ENCODE measurements at places on chromosomes 1 and 21.

GRCh38 chr21:34880401-34880800 is 168.7 kb downstream of the RUNX1 start:
- H3K4me1 ChIP-seq, result peaks cover 11% of the 10 kb centered on the region
- no peak overlapping the region for H3K4me3 ChIP-seq
- DNase-seq, result no peak
- no peak overlapping the region for H3K27ac ChIP-seq
- H3K36me3 ChIP-seq, result peaks cover 6% of the 10 kb centered on the region
- peaks cover 4% of the 10 kb centered on the region for H3K27me3 ChIP-seq

- no peak overlapping the region for H3K4me3 ChIP-seq
- H3K27me3 ChIP-seq, result peaks cover 3% of the 10 kb centered on the region
- H3K4me1 ChIP-seq, result peaks cover 17% of the 10 kb centered on the region
- H3K27ac ChIP-seq, result peak overlapping the region; percentile 49
- peak; percentile 33 for DNase-seq
- H3K36me3 ChIP-seq, result no peaks in the 10 kb centered on the region
Measured at GRCh38 chr1:171654942-171655745, 2.7 kb upstream of the MYOC start.

- no peak overlapping the region for H3K4me3 ChIP-seq
- no peak overlapping the region for H3K27ac ChIP-seq
- no peaks in the 10 kb centered on the region for H3K4me1 ChIP-seq
- no peak for DNase-seq
- H3K27me3 ChIP-seq, result no peaks in the 10 kb centered on the region
Measured at GRCh38 chr1:14539953-14540563, 58.4 kb upstream of the KAZN start.

GRCh38 chr1:31715087-31715872 is 11.5 kb upstream of the COL16A1 start:
- H3K4me1 ChIP-seq, result peaks cover 42% of the 10 kb centered on the region
- H3K4me3 ChIP-seq, result peak overlapping the region; percentile 62
- H3K27ac ChIP-seq, result peak overlapping the region; percentile 99

GRCh38 chr1:173527151-173527826 is 50.2 kb downstream of the PRDX6 start:
- H3K27me3 ChIP-seq, result peaks cover 3% of the 10 kb centered on the region
- DNase-seq, result peak; percentile 31
- H3K27ac ChIP-seq, result no peak overlapping the region
- no peaks in the 10 kb centered on the region for H3K4me1 ChIP-seq
- no peaks in the 10 kb centered on the region for H3K36me3 ChIP-seq
- no peak overlapping the region for H3K4me3 ChIP-seq
